ENCODE measurements at places on chromosomes 3 and 15. TPM values are rescaled to one million over a fixed set of nuclear protein-coding genes. Genes with fewer than 3 reads are reported as not detected.
A peak's percentile ranks its signal among the peaks of the same experiment; 100 is the strongest.

DNA sequence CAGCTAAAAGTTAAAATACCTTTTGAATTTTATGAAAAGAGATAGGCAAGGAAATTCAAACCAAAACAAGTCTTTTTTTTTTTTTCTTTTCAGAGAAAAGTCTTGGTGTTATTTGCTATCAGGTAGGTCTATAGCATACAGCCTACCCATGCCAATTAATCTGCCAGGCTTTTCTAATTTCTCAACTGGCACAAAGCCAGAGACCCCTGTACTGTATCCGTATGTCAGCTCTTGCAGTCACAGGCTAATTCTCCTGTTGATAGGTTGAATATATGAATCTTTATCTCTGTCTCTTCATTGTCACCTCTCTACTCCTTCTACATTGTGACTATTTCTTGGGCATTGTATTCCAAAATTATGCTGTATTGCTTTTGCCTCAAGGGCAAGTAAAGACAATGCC lies 133.4 kb downstream of the IL5RA start:
- no peak for DNase-seq

DNA sequence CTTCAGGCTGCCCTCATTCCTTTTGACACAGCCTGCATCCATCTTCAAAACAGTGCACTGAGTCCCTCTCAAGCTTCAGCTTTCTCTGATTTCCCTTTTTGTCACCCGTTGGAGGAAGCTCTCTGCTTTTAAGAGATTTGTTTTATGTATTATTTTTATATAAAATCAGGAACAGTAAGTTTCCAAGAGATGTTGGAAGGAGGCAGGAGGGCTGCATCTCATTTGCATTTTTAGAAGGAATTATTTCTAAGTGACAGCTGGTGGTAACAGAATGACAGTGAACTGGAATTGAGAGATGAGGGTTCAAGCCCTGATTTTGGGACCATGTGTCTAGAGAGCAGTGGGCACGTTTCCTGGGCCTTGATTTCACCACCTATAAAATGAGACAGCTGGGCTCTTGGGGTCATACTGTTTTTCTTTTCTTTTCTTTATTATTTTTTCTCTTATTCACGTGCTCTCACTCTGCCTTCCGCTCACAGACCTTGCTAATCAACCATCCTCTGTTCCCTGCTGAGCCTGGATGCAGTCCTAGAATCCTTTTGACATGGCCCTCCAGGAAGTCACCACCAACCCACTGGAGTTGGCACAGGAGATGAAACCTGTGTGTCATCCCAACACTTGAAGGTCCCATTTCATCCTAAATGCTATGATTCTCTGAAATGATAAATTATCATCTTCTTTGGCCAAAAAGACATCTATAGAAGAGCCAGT lies 148.6 kb downstream of the CACNA2D3 start:
- DNase-seq: no peak

GRCh38 chr3:197802779-197803459 lies 11.9 kb downstream of the LRCH3 start:
- DNase-seq: no peak

- DNase-seq: no peak
Measured at GRCh38 chr3:33831053-33831452, 32.6 kb downstream of the PDCD6IP start.

- peak; percentile 65 for DNase-seq
Measured at GRCh38 chr3:141426404-141427034, 58.2 kb downstream of the ZBTB38 start.

GRCh38 chr3:189372243-189372642 lies 200.5 kb downstream of the TPRG1 start:
- DNase-seq: no peak

DNA sequence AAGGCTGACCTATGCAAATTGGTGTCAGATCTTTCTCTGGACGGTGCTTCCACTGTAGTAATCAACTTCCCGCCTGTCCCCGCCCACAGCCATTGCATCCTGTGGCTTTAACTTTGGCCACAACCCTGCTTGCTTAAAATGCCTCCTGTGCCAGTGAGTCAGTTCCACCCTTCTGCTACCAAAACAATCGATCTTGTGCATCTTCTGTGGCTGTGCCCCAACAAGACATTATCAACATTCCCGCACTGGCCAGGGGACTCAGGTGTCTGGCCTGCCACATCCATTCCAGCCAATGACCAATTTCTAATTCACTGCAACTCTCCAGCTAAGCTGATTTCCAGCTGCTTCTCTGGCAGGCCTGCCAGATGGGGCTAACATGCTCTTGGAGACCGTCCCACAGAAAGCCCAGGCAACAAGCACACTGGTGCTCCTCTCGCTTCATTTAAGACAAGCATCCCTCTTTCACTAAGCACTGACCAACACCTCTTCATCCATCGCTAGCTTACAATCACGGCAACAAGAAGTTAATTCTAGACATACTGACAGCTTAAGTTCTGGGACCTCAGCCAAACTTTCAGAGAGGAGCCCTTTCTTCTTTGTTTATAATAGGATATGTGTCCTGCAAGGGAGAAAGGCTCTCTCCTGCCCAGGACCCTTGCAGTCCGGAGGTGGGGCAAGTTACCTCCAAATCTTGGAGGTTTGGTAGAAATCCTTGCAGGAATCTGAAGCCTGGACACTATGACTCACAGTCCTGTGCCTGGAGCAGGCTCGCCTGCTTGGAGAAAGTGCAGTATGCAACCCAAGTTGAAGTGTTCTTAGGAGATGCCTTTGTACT lies 6.7 kb downstream of the CA12 start:
- no peak for DNase-seq

- DNase-seq: no peak
Measured at GRCh38 chr3:40224796-40225515, 84.6 kb upstream of the EIF1B start.

GRCh38 chr3:22542311-22542710 lies 660.8 kb upstream of the UBE2E2 start:
- no peak for DNase-seq

DNA sequence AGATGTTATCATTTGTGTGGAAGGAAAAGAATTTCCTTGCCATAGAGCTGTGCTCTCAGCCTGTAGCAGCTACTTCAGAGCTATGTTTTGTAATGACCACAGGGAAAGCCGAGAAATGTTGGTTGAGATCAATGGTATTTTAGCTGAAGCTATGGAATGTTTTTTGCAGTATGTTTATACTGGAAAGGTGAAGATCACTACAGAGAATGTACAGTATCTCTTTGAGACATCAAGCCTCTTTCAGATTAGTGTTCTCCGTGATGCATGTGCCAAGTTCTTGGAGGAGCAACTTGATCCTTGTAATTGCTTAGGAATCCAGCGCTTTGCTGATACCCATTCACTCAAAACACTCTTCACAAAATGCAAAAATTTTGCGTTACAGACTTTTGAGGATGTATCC lies 15.1 kb downstream of the KLHL24 start:
- DNase-seq: no peak

DNA sequence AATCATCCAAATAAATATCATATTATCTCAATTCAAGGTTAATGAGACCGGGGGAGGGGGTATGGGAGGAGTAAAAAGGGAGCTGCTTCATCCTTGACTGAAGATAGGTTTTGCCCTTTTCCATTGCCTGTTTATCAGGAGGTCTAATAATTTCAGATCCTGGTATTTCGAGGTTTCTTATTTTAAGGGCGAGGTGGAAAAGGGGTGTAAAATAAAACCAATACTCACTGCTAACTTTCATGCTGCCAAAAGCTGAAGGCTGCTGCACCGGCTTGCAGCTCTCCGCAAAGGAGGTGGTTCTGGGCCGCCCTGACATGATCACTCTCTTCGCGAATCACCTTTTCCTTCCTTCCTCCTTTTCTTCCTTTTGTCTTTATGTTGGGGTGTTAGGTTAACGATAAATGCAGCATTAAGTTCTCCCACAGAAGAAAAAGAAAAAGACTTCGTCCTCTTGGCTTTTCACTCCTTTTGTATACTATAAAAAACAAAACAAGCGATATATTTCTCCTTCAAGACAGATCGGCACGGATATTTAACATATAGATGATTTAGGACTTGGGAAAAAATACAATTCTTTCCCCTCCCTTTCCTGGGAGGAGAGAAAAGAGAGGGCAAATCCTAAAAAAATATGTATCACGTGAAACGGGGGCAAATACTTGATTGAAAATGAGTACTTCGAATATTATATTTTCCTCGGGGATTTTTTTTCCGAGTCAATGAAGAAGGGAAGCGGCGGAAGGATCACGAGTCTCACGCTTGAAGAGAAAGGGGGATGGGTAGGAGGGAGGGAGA lies 932 bp downstream of the GSK3B start:
- peak; percentile 56 for DNase-seq

DNA sequence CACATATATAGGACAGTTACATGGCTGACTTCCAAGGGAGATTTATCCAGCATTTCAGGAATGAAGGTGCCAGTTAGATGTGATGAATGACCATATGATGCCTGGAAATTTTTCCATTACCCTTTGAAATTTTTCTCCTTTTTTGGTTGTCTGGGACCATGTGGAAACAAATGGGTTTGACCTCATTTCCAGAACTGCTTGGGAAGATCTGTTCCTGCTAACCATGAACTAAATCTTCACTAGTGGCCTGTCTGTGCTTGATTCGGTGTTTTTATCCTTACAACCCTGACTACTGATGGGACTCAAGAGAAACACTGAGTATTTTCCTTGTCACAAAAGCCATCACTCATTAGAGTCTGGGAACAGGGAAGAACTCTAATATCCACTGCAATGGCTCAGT lies 409.4 kb downstream of the PDCD6IP start:
- no peak for DNase-seq

GRCh38 chr3:177441813-177442646 lies 244.7 kb upstream of the TBL1XR1 start:
- peak; percentile 43 for DNase-seq

The OTOL1 gene
- total RNA-seq: not detected

The STRC gene
- 0.35 TPM for total RNA-seq

The BAHD1 gene
- 8.3 TPM for total RNA-seq

The CCDC191 gene
- total RNA-seq: 25.6 TPM

The ADAMTS17 gene
- total RNA-seq: 9.6 TPM

The GPR87 gene
- total RNA-seq: not detected

The RASSF1 gene
- total RNA-seq: 80.0 TPM

The DHX36 gene
- total RNA-seq: 40.3 TPM

Data from Peyer's patch (tissue), 4 donors.